ENCODE measurements at places on chromosomes 1 and 21. TPM values are rescaled to one million over a fixed set of nuclear protein-coding genes. Genes with fewer than 3 reads are reported as not detected.

The C1orf87 gene
- total RNA-seq, result not detected

The MAP7D1 gene
- 173 TPM for total RNA-seq

The TTLL7 gene
- total RNA-seq, result 1.5 TPM

DNA sequence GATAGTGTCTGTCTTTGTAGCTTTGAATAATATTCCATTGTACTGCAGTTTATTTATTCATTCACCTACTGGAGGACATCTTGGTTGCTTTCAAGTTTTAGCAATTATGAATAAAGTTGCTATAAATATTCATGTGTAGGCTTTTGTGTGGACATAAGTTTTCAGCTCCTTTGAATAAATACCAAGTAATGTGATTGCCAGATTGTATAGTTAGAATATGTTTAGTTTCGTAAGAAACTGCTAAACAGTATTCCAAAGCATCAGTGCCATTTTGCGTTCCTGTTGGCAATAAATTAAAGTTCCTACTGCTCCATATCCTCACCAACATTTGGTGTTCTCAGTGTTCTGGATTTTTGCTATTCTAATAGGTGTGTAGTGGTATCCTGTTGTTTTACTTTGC is 311.7 kb upstream of the FMN2 start:
- H3K27ac ChIP-seq, result no peak overlapping the region
- no peaks in the 10 kb centered on the region for H3K36me3 ChIP-seq
- DNase-seq, result no peak
- H3K4me3 ChIP-seq, result no peak overlapping the region
- H3K4me1 ChIP-seq, result no peaks in the 10 kb centered on the region
- no peaks in the 10 kb centered on the region for H3K27me3 ChIP-seq

The THEM5 gene
- total RNA-seq, result not detected

DNA sequence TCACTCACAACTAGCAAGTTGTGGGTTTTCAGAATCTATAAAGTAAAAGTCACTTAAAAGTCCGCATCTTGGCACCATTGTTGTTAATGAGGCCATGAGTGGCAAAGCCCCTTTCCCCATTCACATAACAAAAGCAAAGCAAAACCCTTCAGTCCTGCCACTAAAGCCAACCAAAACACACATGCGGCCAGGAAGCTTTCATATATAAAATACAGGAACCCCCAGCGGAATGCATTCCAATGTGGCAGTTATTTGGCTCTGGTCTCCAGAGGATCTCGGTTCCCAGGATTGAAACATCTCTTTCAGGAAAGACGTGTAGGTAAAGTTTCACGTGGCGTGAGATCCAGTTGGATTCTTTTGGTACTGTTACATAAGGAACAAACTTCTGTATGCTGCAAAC is 2.5 kb upstream of the LBR start:
- H3K4me3 ChIP-seq, result no peak overlapping the region
- H3K36me3 ChIP-seq, result peaks cover 2% of the 10 kb centered on the region
- H3K27ac ChIP-seq, result no peak overlapping the region
- no peaks in the 10 kb centered on the region for H3K27me3 ChIP-seq

- no peaks in the 10 kb centered on the region for H3K36me3 ChIP-seq
- H3K4me3 ChIP-seq, result no peak overlapping the region
- H3K27me3 ChIP-seq, result peaks cover 27% of the 10 kb centered on the region
- no peak for DNase-seq
- H3K4me1 ChIP-seq, result no peaks in the 10 kb centered on the region
- no peak overlapping the region for H3K27ac ChIP-seq
Measured at GRCh38 chr1:58406301-58407071, 140.0 kb downstream of the OMA1 start.

- peaks cover 2% of the 10 kb centered on the region for H3K4me1 ChIP-seq
- H3K36me3 ChIP-seq, result no peaks in the 10 kb centered on the region
- H3K27ac ChIP-seq, result no peak within 1 kb of the TSS
- H3K4me3 ChIP-seq, result peak within 1 kb of the TSS; percentile 79
- DNase-seq, result peak; percentile 59
- peaks cover 35% of the 10 kb centered on the region for H3K27me3 ChIP-seq
Measured at GRCh38 chr1:39639305-39640130, at the start of gene HEYL. Gene HEYL, minus strand, starts transcription at chr1:39639643. Its CDS starts 18 bp downstream, at chr1:39639625.

All from T-helper 17 cell (primary cell).